Chondrocyte (in vitro differentiated cells): ENCODE measurements at places on chromosomes 2 and 18. TPM values are rescaled to one million over a fixed set of nuclear protein-coding genes. Genes with fewer than 3 reads are reported as not detected.

DNA sequence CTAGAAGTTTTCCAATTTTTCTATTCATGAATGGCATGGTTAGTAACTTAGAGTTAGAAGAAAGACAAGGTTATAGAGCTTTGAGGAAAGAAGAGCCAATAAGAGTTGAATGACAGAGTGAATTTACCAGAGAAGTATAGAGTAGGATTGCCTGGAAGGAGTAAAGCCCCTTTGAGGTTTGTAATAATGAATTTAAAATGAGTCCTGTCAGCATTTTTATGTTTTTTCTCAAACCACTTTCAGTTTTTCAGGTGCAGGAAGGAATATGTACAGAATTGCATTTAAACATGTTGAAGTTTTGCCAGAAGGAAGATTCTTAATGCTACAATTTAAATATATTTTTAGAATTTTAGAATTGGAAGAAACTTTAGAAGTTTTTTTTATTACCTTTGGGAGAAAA lies 408.3 kb downstream of the DSC3 start:
- no peak overlapping the region for H3K27ac ChIP-seq
- peaks cover 5% of the 10 kb centered on the region for H3K27me3 ChIP-seq
- H3K36me3 ChIP-seq = no peaks in the 10 kb centered on the region
- no peak overlapping the region for H3K4me3 ChIP-seq

GRCh38 chr2:120177973-120178372 lies 45.2 kb downstream of the TMEM185B start:
- peaks cover 5% of the 10 kb centered on the region for H3K4me1 ChIP-seq
- no peaks in the 10 kb centered on the region for H3K27me3 ChIP-seq
- DNase-seq = no peak
- peaks cover 2% of the 10 kb centered on the region for H3K36me3 ChIP-seq
- H3K27ac ChIP-seq = no peak overlapping the region

GRCh38 chr2:90069290-90069894 lies 1377.9 kb downstream of the RPIA start:
- no peaks in the 10 kb centered on the region for H3K27me3 ChIP-seq
- no peak for DNase-seq
- H3K4me1 ChIP-seq = no peaks in the 10 kb centered on the region
- H3K27ac ChIP-seq = no peak overlapping the region
- no peaks in the 10 kb centered on the region for H3K36me3 ChIP-seq
- H3K4me3 ChIP-seq = no peak overlapping the region

DNA sequence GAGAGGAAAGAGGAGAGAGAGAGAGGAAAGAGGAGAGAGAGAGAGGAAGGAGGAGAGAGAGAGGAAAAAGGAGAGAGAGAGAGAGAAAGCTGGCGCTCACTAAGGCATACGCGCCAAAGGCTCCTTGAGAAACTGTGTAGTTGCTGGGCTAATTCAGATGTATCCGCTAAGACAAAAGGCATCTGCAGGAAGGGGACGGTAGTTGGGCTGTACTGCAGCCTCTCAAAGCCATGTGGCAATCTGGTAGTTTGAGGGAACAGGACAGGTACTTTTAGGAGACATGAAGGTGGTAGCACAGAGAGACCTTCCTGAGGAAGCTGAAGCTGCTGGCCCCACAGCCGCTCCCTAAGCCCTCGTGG lies 31.6 kb downstream of the THNSL2 start:
- peaks cover 10% of the 10 kb centered on the region for H3K4me1 ChIP-seq
- peaks cover 59% of the 10 kb centered on the region for H3K27me3 ChIP-seq
- no peak for DNase-seq
- no peak overlapping the region for H3K4me3 ChIP-seq

- no peaks in the 10 kb centered on the region for H3K4me1 ChIP-seq
- no peak overlapping the region for H3K4me3 ChIP-seq
- peaks cover 30% of the 10 kb centered on the region for H3K27me3 ChIP-seq
- no peaks in the 10 kb centered on the region for H3K36me3 ChIP-seq
Measured at GRCh38 chr2:241948901-241949735, 79.6 kb downstream of the RTP5 start.

DNA sequence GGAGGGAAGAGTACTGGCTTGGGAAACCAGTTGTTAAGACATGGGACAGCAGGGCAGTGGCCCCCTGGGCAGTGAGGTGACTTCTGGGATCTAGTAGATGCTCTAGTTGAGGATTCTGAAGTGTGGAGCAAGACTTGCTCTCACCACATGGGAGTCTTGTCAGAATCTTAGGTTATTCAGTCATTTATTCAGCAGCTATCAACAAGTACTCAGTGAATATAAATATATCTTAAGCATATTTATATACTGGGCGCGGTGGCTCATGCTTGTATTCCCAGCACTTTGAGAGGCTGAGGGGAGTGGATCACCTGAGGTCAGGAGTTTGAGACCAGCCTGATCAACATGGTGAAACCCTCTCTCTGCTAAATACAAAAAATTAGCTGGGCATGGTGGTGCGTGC lies 20.0 kb downstream of the STON1 start:
- H3K4me1 ChIP-seq = peaks cover 10% of the 10 kb centered on the region
- H3K4me3 ChIP-seq = no peak overlapping the region
- no peak overlapping the region for H3K27ac ChIP-seq
- no peaks in the 10 kb centered on the region for H3K27me3 ChIP-seq
- no peak for DNase-seq

GRCh38 chr2:98701230-98701629 lies 29.7 kb downstream of the MGAT4A start:
- no peak for DNase-seq
- H3K27me3 ChIP-seq = peaks cover 19% of the 10 kb centered on the region
- no peak overlapping the region for H3K27ac ChIP-seq
- no peak overlapping the region for H3K4me3 ChIP-seq

DNA sequence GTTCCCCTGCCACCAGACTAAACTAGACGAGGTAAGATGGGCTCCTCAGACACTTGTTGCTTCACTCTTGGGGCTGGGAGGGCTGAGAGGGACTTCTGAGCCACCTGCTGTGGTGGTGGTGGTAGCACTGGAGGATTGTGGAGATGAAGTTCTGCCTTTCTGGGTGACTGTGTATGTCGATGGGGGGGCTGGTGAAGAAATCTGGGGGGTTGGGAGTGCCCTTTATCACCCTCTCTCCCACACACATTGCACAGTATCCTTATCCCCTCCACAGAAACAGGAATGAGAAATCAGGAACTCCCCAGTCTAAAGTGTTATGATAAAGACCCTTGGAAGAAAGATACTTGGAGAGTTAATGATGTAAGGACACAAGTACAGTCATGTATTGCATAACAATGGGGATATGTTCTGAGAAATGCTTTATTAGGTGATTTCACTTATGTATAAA lies 38.5 kb downstream of the HK2 start:
- no peak overlapping the region for H3K4me3 ChIP-seq
- no peak overlapping the region for H3K27ac ChIP-seq
- peaks cover 43% of the 10 kb centered on the region for H3K4me1 ChIP-seq
- peaks cover 31% of the 10 kb centered on the region for H3K36me3 ChIP-seq
- no peaks in the 10 kb centered on the region for H3K27me3 ChIP-seq

DNA sequence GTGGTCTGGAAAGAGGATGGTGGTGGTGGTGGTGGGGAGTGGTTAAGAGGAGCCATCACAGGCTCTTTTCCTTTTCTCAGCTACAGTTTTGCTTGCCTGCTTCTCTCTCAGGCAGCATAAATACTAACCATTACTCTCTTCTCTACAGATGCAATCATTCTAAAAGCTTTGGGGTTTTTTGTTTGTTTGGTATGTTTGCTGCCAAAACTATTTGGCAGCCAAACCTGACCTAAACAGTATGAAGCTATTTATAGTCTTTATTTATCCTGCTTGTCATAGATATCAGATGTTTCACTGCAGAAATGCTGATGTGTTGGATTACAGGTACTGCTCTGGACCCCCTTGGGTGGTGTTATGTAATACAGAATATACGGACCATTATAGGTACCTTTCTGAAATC lies 15.3 kb downstream of the SIX3 start:
- H3K4me1 ChIP-seq = peaks cover 26% of the 10 kb centered on the region
- DNase-seq = no peak
- no peak overlapping the region for H3K27ac ChIP-seq
- H3K27me3 ChIP-seq = peaks cover 32% of the 10 kb centered on the region
- no peaks in the 10 kb centered on the region for H3K36me3 ChIP-seq
- no peak overlapping the region for H3K4me3 ChIP-seq

DNA sequence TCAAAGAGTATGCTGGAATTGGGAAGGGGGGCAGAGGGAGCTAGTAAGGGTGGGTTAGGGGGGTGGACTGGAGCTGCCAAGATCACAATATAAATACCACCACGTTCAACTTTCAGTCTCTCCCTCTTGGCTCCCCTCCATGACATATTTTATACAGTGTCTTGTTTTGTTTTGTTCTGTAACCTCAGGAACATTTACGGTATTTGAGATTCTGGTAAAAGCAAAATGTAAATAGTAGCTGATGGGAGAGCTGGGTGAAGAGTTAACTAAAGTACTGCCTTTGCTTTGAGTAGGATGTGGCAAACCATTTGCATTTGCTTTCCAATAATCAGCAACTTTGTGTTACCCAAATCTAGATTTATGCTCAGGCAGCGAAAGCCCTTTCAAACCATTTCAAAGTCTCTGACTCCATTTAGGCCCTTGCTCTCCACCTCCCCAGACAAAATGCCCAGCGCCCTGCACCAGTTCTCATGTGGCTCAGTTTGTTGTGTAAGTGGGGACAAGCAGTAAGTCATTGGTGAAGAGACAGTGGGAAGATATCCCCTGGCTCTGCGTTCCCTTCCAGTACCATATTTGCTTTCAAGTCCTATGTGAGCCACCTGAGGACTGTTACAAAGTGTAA lies 17.4 kb downstream of the IRS1 start:
- peak overlapping the region; percentile 71 for H3K27ac ChIP-seq
- H3K36me3 ChIP-seq = peaks cover 8% of the 10 kb centered on the region
- peaks cover 31% of the 10 kb centered on the region for H3K4me1 ChIP-seq
- no peak for DNase-seq
- no peak overlapping the region for H3K4me3 ChIP-seq

DNA sequence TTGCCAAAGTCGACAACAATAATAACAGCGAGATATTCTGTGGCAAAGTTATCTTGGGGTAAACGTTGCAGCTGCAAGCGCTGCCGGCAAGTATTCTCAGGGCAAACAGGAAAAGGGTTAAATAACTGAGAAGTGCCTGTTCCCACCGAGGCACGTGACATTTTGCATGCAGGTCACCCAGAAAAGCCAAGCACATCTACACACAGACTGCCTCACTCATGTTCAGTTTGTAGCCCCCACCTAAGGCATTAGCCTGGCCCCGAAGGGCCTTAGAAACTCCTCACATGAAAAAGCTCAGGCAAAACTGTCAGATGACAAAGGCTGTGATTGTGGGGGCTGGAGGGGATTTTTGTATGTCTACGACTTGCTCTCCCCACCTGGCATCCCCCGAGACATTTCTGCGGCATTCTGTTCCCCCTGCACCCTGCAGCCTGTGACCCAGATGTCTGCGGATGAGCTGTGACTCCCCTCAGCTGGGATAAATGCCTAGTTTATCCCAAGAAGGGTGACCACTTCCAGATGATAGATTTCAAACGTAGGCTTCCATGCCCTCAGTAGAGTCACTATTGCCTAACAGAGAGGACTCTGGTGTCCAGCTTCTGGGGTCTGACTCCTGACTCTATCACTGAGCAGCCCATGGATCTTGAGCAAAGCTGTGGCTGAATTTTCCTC lies 215.2 kb upstream of the SIX2 start:
- no peaks in the 10 kb centered on the region for H3K36me3 ChIP-seq
- H3K27ac ChIP-seq = no peak overlapping the region
- no peak overlapping the region for H3K4me3 ChIP-seq
- no peak for DNase-seq
- peaks cover 19% of the 10 kb centered on the region for H3K4me1 ChIP-seq

DNA sequence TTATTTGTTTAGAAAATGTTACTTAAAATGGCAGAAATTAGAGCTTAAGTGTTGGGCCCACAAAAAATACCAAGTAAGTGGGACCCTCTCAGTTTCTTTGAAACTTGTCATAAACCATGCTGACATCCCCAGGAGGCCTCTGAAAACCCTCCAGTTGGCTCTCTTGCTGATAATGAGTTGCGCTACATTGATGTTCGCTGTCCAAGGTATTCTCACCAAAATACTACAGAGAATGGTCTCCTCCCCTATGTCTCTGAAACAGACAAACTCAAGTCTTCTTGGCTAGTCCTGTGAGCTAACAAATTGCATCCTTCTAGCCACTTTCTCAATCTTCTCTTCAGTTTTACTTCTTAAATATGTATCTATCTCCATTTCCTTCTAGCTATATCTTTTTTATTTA lies 669.4 kb downstream of the IRS1 start:
- H3K27ac ChIP-seq = no peak overlapping the region
- no peaks in the 10 kb centered on the region for H3K36me3 ChIP-seq
- H3K4me1 ChIP-seq = no peaks in the 10 kb centered on the region
- H3K4me3 ChIP-seq = no peak overlapping the region
- H3K27me3 ChIP-seq = no peaks in the 10 kb centered on the region

DNA sequence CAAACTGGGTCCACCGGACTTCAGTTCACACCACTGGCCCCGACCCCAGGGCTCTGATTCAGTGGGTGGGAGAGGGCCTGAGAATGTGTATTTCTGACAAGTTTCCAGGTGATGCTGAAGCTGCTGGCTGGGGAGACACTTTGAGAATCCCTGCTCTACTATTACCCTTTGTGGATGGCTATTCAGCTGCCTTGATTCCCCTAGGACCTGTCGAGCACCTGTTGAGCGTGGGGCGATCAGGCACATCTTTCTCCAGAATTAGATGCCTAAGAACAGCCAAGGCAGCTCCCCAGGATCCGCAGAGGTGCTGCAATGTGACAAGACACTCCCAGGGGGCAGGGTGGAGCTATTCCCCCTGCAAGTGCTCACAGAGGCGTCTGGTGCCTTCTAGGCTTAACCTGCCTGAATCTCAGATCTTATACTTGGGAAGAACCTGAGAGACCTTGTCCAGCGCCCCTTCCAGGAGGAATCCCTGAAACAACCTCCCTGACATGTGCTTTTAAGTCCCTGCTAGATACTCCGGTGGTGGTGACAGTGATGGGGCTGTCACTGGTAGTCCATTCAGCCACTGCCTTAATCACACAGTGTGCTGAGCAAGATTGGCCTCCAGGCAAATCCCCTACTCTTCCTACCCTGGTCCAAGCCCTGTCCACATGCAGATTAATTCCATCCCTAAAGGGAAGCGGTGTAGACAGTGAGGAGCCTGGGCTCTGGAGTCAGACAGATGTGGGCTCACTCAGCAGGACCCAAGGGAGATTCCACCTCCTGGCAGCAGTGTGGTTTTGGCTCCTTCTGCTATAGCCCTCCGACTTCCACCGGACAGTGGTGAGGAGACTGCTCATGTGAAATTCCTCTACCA lies 43.4 kb upstream of the OTOF start:
- H3K36me3 ChIP-seq = no peaks in the 10 kb centered on the region
- peaks cover 18% of the 10 kb centered on the region for H3K27me3 ChIP-seq
- DNase-seq = no peak
- no peak overlapping the region for H3K27ac ChIP-seq
- H3K4me3 ChIP-seq = no peak overlapping the region

Gene CRYGD
- total RNA-seq = not detected in 3 replicates

Gene HRH4
- not detected in 3 replicates for total RNA-seq

Gene CNGA3
- not detected in 3 replicates for total RNA-seq

Gene SUCLG1
- 38.3 to 46.0 TPM (median 39.0 TPM) in 3 replicates for total RNA-seq

Gene ABCG8
- not detected in 3 replicates for total RNA-seq

Gene ARHGAP25
- total RNA-seq = 0.31 to 0.50 TPM in 2 of 3 replicates, not detected in the other

Gene NEB
- total RNA-seq = 1.0 to 2.2 TPM (median 2.2 TPM) in 3 replicates

Gene ONECUT2
- total RNA-seq = 0.05 to 0.08 TPM (median 0.05 TPM) in 3 replicates

Gene FBLN7
- total RNA-seq = 0.77 to 1.3 TPM (median 1.0 TPM) in 3 replicates

Gene PSMA8
- total RNA-seq = not detected in 3 replicates

Gene NBAS
- 42.6 to 66.5 TPM (median 47.6 TPM) in 3 replicates for total RNA-seq

Gene TMEM17
- 2.6 to 3.8 TPM (median 3.8 TPM) in 3 replicates for total RNA-seq

Gene OTOS
- total RNA-seq = not detected in 3 replicates

Gene ALPI
- total RNA-seq = not detected in 3 replicates

Gene C18orf54
- total RNA-seq = 3.7 to 8.2 TPM (median 4.3 TPM) in 3 replicates
